ENCODE measurements at places on chromosomes 3 and 15. TPM values are rescaled to one million over a fixed set of nuclear protein-coding genes. Genes with fewer than 3 reads are reported as not detected.

The TJP1 gene
- polyA plus RNA-seq: 21.3 TPM

The ADAMTS7 gene
- 0.23 TPM for polyA plus RNA-seq

The TMCO5A gene
- polyA plus RNA-seq: not detected

The GPR171 gene
- not detected for polyA plus RNA-seq

The DISP2 gene
- 3.0 TPM for polyA plus RNA-seq

Measured in sigmoid colon (tissue), 7 donors.